ENCODE measurements at places on chromosomes 2 and 18.

- no peak for DNase-seq
Measured at GRCh38 chr2:119888680-119889079, 124.2 kb upstream of the EPB41L5 start.

- DNase-seq = no peak
Measured at GRCh38 chr2:198788676-198789075, 669.1 kb downstream of the SATB2 start.

DNA sequence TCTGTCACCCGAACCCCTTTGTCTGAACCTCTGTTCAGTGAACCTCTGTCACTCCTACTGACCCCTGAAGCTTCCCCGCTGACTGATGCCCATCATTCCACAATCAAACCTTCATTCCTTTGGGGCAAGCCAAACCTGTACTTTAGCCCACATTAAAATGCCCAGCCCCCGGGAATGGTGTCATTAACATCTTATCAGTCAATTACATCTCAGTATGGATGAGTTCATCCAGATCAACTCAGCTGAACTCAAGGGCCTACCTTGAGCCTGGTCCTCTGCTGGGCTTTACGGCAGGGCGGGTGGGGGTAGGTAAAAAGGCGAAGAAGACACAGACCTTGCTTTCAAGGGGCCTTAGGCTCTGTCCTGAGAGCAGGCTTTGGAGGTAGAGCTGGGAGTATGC lies 154.4 kb upstream of the SMAD2 start:
- DNase-seq = no peak

- DNase-seq = no peak
Measured at GRCh38 chr2:196149948-196150347, 21.4 kb downstream of the STK17B start.

- no peak for DNase-seq
Measured at GRCh38 chr18:23882616-23883276, 131.8 kb upstream of the TTC39C start.
